ENCODE measurements at places on chromosomes 13 and 19.

DNA sequence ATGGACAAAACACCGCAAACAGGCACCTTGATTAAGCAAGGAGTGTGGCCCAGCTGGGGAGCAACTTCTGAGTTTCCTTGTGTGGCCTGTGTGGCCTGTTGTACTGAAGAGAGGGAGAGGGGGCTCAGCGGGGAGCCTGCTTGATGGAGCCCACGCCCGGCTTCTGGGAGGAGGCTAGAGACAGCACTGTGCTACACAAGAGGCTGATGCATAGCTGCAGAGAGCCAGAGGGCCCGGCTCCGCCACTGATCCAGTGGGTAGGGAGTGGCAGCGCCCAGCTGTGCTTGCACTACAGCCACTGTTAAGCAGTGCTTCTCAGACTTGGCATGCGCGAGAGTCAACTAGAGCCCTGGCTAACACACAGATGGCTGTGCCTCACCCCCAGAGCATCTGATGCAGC is 19.0 kb downstream of the LYL1 start:
- no peak for DNase-seq

- DNase-seq, result no peak
These were observed 6.1 kb downstream of the WDFY2 start for GRCh38 chr13:51590231-51590970.

DNA sequence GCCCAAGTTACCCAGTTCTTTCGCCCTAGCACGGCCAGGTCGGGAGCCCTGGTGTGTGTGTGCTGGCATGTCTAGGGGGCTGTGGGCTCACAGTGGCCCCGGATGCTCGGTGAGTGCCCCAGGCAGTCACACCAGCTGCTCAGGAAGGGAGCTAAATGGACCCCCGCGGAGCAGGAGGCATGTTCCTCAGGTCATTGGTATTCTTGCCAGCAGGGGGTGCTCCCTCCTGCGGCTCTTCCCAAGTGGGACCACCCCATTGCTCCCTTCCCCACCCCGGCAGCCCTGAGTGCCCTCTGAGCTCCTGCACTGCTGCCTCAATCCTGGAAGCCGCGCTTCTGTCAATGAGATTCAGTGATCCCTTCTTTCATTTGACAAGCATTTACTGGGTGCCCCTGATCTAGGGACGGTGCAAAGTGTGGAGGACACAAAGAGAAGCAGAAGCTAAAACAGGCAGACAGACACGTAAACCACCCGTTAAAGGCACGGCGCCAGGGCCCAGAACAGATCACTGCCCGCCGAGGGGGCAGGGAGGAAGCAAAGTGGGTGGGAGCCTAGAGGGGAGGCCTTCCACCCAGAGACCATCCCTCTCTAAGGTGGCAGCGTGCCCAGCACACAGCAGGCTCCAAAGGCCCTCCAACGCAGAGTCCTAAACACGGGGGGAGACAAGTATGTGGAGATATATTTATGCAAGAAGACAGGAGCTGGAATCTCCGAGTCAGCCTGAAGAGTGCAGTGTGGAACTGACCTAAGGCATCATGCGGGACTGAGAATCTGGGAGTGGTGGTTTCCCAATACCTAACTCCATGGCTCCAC is 5.2 kb upstream of the ADPRHL1 start:
- DNase-seq, result no peak

DNA sequence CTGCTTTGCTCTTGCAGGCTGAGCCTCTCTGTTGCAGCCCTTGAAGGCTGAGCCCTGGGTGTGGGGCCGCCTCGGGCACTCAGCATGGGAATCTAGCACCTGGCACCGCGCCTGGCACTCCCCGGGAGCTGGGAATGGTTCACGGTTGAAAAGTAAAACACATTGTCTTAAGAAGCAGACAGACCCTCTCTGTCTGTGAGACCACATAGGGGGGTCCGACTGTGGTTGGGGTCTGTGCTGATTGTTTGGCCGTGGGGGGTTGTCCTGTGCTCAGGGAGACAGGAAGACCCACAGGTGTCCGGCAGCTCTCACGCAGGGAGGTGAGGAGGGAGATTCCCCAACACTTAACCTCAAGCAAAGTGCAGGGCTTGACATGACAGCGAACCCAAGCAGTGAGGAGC is 64.8 kb downstream of the SOX1 start:
- no peak for DNase-seq

- no peak for DNase-seq
These were observed 14.9 kb upstream of the FEM1A start for GRCh38 chr19:4776436-4777211.
